Activated CD8-positive, alpha-beta memory T cell treated with anti-CD3 and anti-CD28 coated beads, Interleukin-2, amount 50 U/mL, for 4 hours (primary cell): ENCODE measurements at places on chromosomes 16 and 17.

DNA sequence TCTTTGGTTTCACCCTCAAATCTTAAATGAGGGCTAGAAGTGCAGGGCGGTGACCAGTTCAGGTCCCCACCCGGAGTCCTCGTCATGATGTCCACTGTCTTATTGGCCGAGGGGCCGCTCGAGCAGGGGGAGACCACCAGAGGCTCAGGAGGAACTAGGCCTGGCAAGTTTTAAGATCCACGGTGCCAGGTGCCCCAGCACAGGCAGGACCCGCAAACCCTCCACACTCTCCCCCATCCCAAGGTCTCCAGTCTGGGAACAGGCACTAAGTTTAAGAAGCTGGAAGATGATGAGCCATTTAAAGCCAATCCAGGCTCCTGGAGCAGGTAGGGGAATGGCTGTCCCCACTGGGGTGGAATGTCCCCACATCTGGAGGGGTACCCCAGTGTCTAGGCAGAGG lies 4.1 kb downstream of the DLX3 start:
- DNase-seq, result no peak

- peak; percentile 74 for DNase-seq
These were observed 8.1 kb upstream of the KIFC3 start for GRCh38 chr16:57810197-57811031.

DNA sequence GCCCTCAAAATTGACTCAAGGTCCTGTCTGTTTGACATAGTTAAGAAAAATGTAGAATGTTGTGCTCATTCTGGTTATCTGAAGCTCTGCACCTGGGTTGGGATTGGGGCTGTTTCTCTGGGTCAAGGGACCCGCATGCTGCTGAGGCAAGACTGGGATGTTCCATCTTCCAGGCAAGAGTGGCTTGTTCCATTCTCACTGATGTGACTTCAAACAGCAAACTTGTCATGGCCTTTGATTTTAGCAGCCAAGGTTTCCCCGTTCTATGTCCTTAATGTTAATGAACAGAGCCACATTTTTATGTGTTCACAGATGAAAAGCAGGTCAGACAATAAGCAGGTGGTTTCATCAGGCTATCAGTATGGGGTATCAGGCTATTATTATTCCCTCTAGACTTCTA lies 25.7 kb downstream of the ST6GALNAC1 start:
- DNase-seq, result no peak

GRCh38 chr16:1282324-1282973 lies 26.6 kb downstream of the TPSD1 start:
- DNase-seq, result no peak
